ENCODE measurements at places on chromosomes 3 and 15. TPM values are rescaled to one million over a fixed set of nuclear protein-coding genes. Genes with fewer than 3 reads are reported as not detected.
A peak's percentile ranks its signal among the peaks of the same experiment; 100 is the strongest.

DNA sequence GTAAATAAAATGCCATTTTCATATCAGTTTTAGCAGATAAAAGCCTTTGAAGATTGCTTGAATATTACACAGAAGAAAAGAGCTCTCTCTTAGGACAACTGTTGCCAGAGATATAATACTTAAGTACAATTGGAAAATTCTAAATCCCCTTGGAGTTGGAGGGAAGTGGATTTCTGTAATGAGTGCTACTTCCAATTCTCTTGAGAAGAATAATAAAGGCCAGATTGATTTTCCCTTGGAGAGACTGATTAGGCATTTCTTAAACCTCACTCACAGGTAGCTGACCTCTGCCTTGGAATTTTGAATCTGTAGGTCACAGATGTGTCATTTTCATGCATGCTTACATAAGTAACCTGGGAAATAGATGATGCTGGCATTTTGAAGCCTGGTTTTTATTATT lies 29.8 kb upstream of the PSMD6 start:
- DNase-seq = no peak

The CYP8B1 gene
- not detected for total RNA-seq

DNA sequence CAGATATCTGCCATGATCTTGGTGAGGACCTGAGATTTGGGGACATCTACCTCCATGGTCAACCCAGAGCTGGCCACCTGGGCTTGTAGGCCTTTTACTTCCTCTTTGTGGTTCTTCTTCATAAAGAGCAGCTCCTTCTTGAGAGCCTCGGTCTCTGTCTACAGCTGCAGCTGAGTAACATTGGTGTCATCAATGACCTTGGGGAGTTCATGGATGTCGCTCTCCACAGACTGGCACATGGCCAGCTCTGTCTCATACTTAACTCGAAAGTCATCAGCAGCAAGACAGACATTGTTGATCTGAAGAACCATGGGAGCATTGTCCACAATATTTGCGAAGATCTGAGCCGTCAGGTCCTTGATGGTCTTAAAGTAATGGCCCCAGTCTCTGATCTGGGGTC lies 15.7 kb upstream of the RASA2 start:
- DNase-seq = peak; percentile 87

The POLQ gene
- total RNA-seq = 9.9 TPM

GRCh38 chr3:62727536-62727935 lies 147.7 kb downstream of the CADPS start:
- peak; percentile 24 for DNase-seq

The CCNB2 gene
- 307 TPM for total RNA-seq

GRCh38 chr15:45854455-45855202 lies 219.8 kb downstream of the SQOR start:
- no peak for DNase-seq

- peak; percentile 27 for DNase-seq
These were observed 9.7 kb downstream of the RHCG start for GRCh38 chr15:89486726-89487050.

DNA sequence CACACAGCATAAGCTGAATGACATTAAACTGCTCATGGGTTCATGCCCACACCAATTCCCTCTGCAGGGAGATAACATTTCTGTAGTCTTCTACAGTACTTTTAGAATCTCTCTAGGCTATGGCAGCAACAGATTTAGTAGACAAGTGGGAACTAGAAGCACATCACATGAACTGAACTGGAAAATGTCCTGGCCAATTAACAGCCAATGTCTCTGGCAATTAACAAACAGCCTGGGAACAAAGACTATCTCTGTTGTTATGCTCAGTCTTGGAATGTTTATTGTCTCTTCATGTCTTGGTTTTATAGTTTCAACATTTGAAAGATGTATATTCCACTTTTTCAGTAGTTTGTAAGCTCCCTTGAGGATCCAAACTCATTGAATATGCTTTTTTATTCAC lies 523.2 kb upstream of the NAALADL2 start:
- no peak for DNase-seq

- no peak for DNase-seq
These were observed 305.6 kb upstream of the STT3B start for GRCh38 chr3:31227131-31227562.
